ENCODE measurements at places on chromosomes 6 and 20.

DNA sequence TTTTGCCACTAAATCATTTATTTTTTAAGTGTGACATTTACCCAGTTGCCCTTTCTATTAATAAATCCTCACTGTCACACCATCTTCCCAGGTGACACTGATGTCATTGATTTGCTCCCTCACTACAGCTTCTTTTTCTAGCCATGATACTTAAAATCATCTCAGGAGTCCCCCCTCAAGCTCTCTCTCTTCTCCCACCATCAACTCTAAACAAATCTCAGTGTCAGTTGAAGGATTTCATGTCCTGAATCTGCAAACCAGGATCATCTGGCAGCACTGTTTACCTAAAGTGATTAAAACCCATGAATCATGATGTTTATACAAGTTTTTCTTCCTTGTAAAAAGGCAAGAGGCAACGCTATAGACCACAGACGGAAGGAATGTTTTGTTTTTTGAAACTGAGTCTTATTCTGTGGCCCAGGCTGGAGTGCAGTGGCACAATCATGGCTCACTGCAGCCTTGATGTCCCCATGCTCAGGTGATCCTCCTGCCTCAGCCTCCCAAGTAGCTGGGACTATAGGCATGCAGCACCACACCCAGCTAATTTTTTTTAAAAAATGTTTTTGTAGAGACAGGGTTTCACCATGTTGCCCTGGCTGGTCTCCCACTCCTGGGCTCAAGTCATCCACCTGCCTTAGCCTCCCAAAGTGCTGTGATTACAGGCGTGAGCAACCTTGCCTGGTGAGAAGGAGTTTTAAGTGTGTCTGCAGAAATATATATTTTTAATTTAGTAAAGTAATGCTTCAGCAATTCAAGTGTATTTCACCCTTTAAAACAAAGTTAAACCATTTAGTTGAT lies 30.1 kb upstream of the SH3BGRL2 start:
- no peak for DNase-seq

GRCh38 chr20:47727170-47727880 lies 58.0 kb downstream of the SULF2 start:
- DNase-seq: no peak

- DNase-seq: no peak
These were observed 8.4 kb downstream of the GMDS start for GRCh38 chr6:2237001-2237400.

GRCh38 chr6:15332446-15332845 lies 86.6 kb downstream of the JARID2 start:
- DNase-seq: no peak

- no peak for DNase-seq
These were observed 12.7 kb upstream of the SIRT5 start for GRCh38 chr6:13561624-13562267.

GRCh38 chr20:63053432-63054102 lies 46.8 kb upstream of the BHLHE23 start:
- no peak for DNase-seq

DNA sequence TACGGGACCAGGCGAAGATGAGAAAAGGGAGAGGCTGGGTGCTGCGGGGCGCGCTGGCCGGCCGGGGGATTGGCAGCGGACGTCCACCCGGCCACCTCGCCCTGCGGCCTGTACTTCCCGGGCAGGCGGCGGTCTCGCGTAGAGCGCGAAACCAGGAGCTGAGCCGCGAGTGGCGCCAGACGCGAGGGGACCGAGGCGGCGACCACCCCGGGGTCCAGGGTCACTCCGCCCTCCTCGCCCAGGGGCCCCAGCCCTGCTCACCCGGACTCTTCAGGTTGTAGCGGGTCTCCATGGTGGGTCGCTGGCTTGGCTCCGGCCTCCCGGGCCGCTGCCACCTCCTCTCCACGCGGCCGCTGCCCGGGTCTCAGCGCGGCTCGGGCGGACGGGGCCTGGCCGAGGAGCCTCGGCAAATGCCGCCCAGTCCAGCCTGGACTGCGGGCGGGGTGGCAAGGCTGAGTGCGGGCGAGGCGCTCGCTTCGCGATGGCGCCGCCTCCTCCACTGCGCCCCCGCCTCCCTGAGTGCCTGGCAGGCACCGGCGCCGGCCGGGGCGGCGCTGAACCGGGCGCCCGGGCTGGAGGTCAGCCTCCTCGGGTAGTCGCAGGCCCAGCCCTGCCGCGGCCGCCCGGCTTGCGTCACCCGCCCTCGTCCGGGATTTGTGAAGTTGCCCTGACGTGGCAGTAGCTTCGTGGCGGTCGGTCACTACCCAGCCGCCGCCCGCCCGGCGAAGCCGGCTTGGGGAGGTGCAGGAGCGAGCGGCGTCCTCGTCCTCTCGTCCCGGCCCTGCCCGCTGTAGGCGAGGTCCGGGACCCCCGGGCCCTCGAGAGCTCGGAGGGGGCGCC lies at the start of gene UBE2J1:
TSS of gene UBE2J1 (minus strand) at position 445 of the 840 bp plus-strand sequence. CDS start at position 292, 153 bp downstream.
- DNase-seq: peak; percentile 82

- DNase-seq: no peak
These were observed 64.3 kb downstream of the IRF4 start for GRCh38 chr6:455835-456234.

- DNase-seq: no peak
These were observed 30.2 kb downstream of the SNX9 start for GRCh38 chr6:157853018-157853805.
